Placental pericyte (primary cell): ENCODE measurements at places on chromosomes 16 and 17. TPM values are rescaled to one million over a fixed set of nuclear protein-coding genes. Genes with fewer than 3 reads are reported as not detected.

MPV17L gene
- total RNA-seq = 0.66 and 0.72 TPM in 2 replicates

MYH1 gene
- total RNA-seq = not detected in 2 replicates

KATNB1 gene
- 31.7 and 46.0 TPM in 2 replicates for total RNA-seq

PRAC1 gene
- not detected in 2 replicates for total RNA-seq

KCTD19 gene
- under 0.01 TPM in 1 of 2 replicates, not detected in the other for total RNA-seq

CCL5 gene
- 0.29 TPM in 1 of 2 replicates, not detected in the other for total RNA-seq

ALOXE3 gene
- total RNA-seq = under 0.01 TPM in 1 of 2 replicates, not detected in the other

KRTAP4-3 gene
- total RNA-seq = not detected in 2 replicates

NXN gene
- 51.8 and 65.2 TPM in 2 replicates for total RNA-seq

HBA2 gene
- total RNA-seq = not detected in 2 replicates

NTN3 gene
- 0.14 and 0.22 TPM in 2 replicates for total RNA-seq

NR1D1 gene
- 2.8 and 3.7 TPM in 2 replicates for total RNA-seq

SOCS1 gene
- 10.5 and 12.2 TPM in 2 replicates for total RNA-seq

KRTAP1-1 gene
- not detected in 2 replicates for total RNA-seq

RAB26 gene
- 1.4 and 1.5 TPM in 2 replicates for total RNA-seq

LRRC36 gene
- not detected in 2 replicates for total RNA-seq

CLUH gene
- 42.7 and 80.2 TPM in 2 replicates for total RNA-seq

TTC19 gene
- total RNA-seq = 31.5 and 32.2 TPM in 2 replicates

KCNH4 gene
- not detected in 2 replicates for total RNA-seq

BCL6B gene
- total RNA-seq = under 0.01 TPM in 1 of 2 replicates, not detected in the other

SPN gene
- total RNA-seq = not detected in 2 replicates

WFDC1 gene
- total RNA-seq = 0.29 and 2.4 TPM in 2 replicates

SOST gene
- total RNA-seq = not detected in 2 replicates
